ENCODE measurements at places on chromosomes 5 and 9.

GRCh38 chr5:177600508-177601018, 631 bp downstream of the B4GALT7 start:
- peaks cover 32% of the 10 kb centered on the region for H3K4me1 ChIP-seq
- H3K27me3 ChIP-seq = no peaks in the 10 kb centered on the region
- H3K27ac ChIP-seq = peak overlapping the region; percentile 45
- peak overlapping the region; percentile 92 for H3K4me3 ChIP-seq

- DNase-seq = no peak
- H3K27ac ChIP-seq = no peak overlapping the region
- H3K27me3 ChIP-seq = no peaks in the 10 kb centered on the region
- H3K4me1 ChIP-seq = no peaks in the 10 kb centered on the region
- H3K36me3 ChIP-seq = no peaks in the 10 kb centered on the region
These were observed 408.3 kb upstream of the RGMB start for GRCh38 chr5:98365126-98365525.

- H3K27ac ChIP-seq = no peak overlapping the region
- H3K4me1 ChIP-seq = peaks cover 4% of the 10 kb centered on the region
- no peak for DNase-seq
- H3K36me3 ChIP-seq = no peaks in the 10 kb centered on the region
- H3K4me3 ChIP-seq = no peak overlapping the region
- peaks cover 71% of the 10 kb centered on the region for H3K27me3 ChIP-seq
These were observed 55.9 kb upstream of the ORM1 start for GRCh38 chr9:114266969-114267368.

DNA sequence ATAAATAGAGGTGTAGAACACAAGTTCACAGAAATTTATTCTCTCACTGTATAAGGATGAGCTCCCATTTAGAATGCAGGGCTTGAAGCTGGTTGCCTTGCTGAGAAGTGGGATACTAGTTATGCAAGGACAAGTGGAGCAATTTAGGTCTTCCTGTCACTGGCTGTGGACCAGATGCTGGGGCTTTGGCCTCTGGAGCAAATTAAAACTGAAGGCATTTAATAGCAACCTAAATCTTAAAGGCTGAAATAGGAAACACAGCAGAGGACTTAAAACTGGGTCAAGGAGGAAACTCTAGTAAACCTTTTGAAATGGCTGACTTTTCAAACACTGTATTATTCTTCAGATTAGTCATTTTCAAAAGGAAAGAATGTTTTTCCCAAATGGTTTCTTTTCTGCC, 319.4 kb downstream of the RAB3C start:
- no peak overlapping the region for H3K27ac ChIP-seq
- no peak for DNase-seq
- H3K36me3 ChIP-seq = no peaks in the 10 kb centered on the region

DNA sequence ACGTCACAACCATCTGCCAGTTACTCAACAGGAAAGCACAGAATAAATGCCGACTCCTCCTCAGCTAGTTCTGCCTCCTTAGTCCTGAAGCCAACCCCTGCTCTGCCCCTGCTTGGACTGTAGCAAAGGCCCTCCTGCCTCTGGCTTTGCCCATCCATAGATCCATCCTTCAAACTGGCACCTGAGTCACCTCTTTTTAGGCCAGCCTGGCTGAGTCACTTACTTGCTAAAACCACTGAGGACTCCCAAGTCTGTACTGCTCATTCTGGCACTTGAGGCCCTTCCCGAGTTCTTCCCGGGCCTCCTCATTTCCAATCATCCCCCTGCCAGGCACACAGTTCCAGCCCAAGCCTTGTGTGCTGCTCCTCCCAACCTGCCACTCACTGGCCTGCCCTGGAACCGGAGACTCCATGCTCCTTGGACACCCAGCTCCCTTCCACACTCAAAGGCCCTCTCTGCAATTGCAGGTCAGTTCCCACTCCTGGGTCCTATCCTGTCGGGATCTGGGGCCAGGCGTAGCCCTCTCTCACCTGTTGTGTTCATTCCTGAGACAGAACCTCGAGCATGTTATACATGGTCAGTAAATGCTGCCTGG, 220.1 kb downstream of the DAB2IP start:
- no peak overlapping the region for H3K27ac ChIP-seq
- no peak for DNase-seq
- H3K27me3 ChIP-seq = no peaks in the 10 kb centered on the region
- H3K4me3 ChIP-seq = no peak overlapping the region

DNA sequence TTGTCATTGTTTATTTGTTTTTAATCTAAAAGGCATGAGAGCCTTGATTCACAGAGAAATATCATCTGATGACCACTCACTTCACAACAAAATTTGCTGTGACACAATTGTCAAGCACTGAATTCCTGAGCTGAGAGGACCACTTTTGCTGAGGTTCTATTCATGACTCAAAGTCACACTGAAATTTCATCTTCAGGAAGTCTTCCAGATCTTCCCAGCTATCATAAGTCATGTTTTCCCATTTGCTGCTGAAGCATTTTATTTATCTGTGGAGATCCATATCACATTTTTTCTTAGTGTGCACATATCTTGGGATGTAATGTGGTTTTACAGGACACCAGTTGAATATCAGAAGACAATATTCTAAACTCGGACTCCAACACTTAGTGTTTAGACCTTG, 255.1 kb upstream of the TRIM32 start:
- H3K4me3 ChIP-seq = no peak overlapping the region
- no peaks in the 10 kb centered on the region for H3K27me3 ChIP-seq
- peaks cover 2% of the 10 kb centered on the region for H3K36me3 ChIP-seq
- H3K4me1 ChIP-seq = no peaks in the 10 kb centered on the region
- H3K27ac ChIP-seq = no peak overlapping the region
- no peak for DNase-seq

DNA sequence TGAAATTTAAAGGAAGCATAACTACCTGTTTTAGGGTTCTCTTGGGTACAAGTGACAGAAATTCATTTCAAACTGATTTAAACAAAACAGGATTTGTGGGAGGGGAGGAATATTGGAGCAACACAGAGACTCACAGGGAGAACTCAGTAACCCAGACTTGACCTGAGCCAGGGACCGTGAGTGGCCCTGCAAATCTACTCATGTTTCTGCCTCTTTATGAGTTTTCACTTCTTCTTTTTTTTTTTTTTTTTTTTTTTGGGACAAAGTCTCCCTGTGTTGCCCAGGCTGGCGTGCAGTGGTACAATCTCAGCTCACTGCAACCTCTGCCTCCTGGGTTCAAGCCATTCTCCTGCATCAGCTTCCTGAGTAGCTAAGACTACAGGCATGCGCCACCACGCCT, 405.6 kb upstream of the ZNF608 start:
- H3K27ac ChIP-seq = no peak overlapping the region
- no peak overlapping the region for H3K4me3 ChIP-seq
- no peak for DNase-seq
- no peaks in the 10 kb centered on the region for H3K27me3 ChIP-seq
- H3K4me1 ChIP-seq = no peaks in the 10 kb centered on the region
- H3K36me3 ChIP-seq = no peaks in the 10 kb centered on the region

- no peak overlapping the region for H3K27ac ChIP-seq
- peaks cover 19% of the 10 kb centered on the region for H3K4me1 ChIP-seq
- no peak overlapping the region for H3K4me3 ChIP-seq
- peaks cover 3% of the 10 kb centered on the region for H3K36me3 ChIP-seq
These were observed 214.8 kb upstream of the OTULINL start for GRCh38 chr5:14366763-14367162.

- no peaks in the 10 kb centered on the region for H3K27me3 ChIP-seq
- no peaks in the 10 kb centered on the region for H3K36me3 ChIP-seq
- no peaks in the 10 kb centered on the region for H3K4me1 ChIP-seq
- no peak overlapping the region for H3K4me3 ChIP-seq
These were observed 163.6 kb upstream of the SMIM23 start for GRCh38 chr5:171622010-171622409.

- H3K27ac ChIP-seq = peak within 1 kb of the TSS; percentile 91
- DNase-seq = peak; percentile 25
- peak within 1 kb of the TSS; percentile 89 for H3K4me3 ChIP-seq
- peaks cover 25% of the 10 kb centered on the region for H3K4me1 ChIP-seq
These were observed at the start of gene IL6ST for GRCh38 chr5:55994495-55994997. IL6ST (minus strand) TSS chr5:55994963; CDS start chr5:55976278, 18,685 bp downstream.

- no peaks in the 10 kb centered on the region for H3K4me1 ChIP-seq
- H3K4me3 ChIP-seq = no peak overlapping the region
- no peak overlapping the region for H3K27ac ChIP-seq
- peaks cover 52% of the 10 kb centered on the region for H3K27me3 ChIP-seq
- no peaks in the 10 kb centered on the region for H3K36me3 ChIP-seq
These were observed 183.9 kb upstream of the PPP1R26 start for GRCh38 chr9:135295551-135296300.

GRCh38 chr9:132505991-132506655, 76.3 kb upstream of the BARHL1 start:
- H3K27ac ChIP-seq = no peak overlapping the region
- H3K4me3 ChIP-seq = peak overlapping the region; percentile 44
- peaks cover 32% of the 10 kb centered on the region for H3K27me3 ChIP-seq
- peaks cover 5% of the 10 kb centered on the region for H3K4me1 ChIP-seq

DNA sequence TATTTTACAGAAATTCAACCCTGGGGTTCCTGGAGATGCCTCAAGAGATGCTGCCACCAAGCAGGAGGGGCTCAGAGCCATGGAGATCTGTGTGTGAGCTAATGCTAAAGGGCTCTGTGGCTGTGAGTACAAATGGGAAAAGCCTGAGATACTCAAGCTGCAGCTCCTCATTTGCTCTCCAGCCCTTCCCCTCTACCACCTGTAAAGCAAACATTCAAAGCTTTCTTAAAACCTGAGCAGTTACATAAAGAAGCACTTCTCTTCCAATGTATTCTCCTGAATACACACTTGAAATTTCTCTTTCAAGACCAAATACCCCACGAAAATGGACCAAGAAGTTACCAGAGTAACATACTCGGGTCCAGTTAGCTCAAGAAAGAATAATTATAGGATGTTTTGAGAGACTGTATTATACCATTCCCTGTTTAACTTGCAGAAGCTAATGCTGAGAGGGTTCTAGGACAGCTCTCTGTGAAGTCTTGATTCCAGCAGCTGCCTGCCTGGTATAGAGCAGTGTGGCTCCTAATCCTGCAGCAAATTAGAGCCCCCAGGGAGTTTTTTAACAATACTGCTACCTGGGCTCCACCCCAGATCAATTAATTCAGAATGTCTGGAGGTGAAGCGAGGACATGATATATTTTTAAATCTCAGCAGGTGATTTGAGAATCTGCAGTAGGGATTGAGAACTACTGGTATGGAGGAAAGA, 21.1 kb downstream of the RGS7BP start:
- DNase-seq = no peak
- H3K27me3 ChIP-seq = no peaks in the 10 kb centered on the region
- no peaks in the 10 kb centered on the region for H3K4me1 ChIP-seq
- H3K36me3 ChIP-seq = no peaks in the 10 kb centered on the region
- no peak overlapping the region for H3K27ac ChIP-seq
- no peak overlapping the region for H3K4me3 ChIP-seq

GRCh38 chr5:67537439-67538148, 341.0 kb upstream of the CD180 start:
- no peaks in the 10 kb centered on the region for H3K27me3 ChIP-seq
- H3K4me3 ChIP-seq = no peak overlapping the region
- H3K4me1 ChIP-seq = peaks cover 6% of the 10 kb centered on the region
- no peak for DNase-seq
- no peaks in the 10 kb centered on the region for H3K36me3 ChIP-seq

GRCh38 chr9:83497441-83497840, 40.8 kb downstream of the FRMD3 start:
- H3K27me3 ChIP-seq = no peaks in the 10 kb centered on the region
- no peak for DNase-seq
- no peak overlapping the region for H3K27ac ChIP-seq
- no peaks in the 10 kb centered on the region for H3K4me1 ChIP-seq
- H3K36me3 ChIP-seq = no peaks in the 10 kb centered on the region

DNA sequence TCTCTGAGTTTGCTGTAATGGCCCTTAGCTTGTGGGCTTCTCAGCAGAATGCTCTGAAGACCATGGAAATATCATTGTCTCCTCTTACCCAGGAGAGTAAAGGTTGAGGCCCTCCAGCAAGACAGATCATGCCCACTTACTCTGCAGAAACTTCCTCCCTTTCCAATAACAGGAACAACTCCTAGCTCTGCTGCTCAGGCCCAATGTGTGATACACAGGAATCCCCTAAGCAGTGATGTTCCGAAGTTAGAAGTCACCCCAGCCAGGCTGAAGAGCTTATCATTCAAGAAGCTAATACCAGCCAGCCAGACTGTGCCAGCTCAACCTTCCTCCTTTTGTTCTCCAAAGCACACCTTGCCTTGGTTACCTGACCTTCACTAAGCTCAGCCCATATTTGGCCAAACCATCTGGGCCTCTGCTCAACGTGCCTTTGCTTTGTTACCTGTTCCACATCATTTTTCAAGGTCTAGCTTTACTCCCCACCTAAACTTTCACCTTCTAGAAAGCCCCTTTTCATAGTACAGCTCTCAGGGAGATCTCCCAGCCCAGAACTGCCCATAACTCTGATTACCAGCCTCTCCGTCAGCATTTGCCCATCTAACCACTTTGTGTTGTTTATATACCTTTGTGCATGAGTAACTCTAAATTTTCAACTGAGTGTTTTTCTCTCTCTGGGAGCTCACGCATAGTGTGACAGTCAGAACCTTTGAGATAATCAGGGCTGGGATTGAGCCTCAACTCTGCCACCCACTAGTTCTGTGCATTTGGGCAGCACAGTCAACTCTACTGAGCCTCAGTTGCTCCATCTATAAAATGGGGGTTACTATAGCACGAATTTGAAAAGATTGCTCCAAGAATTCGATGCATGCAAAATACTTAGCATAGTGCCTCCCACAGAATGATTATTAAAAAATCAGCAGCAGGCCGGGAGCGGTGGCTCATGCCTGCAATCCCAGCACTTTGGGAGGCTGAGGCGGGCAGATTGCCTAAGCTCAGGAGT, 107.6 kb upstream of the CPEB4 start:
- peaks cover 9% of the 10 kb centered on the region for H3K4me1 ChIP-seq
- H3K36me3 ChIP-seq = no peaks in the 10 kb centered on the region
- no peak for DNase-seq
- H3K27ac ChIP-seq = peak overlapping the region; percentile 62
- peaks cover 9% of the 10 kb centered on the region for H3K27me3 ChIP-seq
- no peak overlapping the region for H3K4me3 ChIP-seq
